ENCODE measurements at places on chromosomes 12 and 14. TPM values are rescaled to one million over a fixed set of nuclear protein-coding genes. Genes with fewer than 3 reads are reported as not detected.

Gene CACNB3
- total RNA-seq = 11.7 TPM

Gene FBRSL1
- 6.9 TPM for total RNA-seq

Gene HOXC11
- total RNA-seq = not detected

Gene CLEC7A
- not detected for total RNA-seq

Gene TNFRSF1A
- 524 TPM for total RNA-seq
